ENCODE measurements at places on chromosomes 2 and 18.

- peak; percentile 44 for DNase-seq
These were observed 7.6 kb upstream of the SPDYA start for GRCh38 chr2:28802975-28803429.

GRCh38 chr2:73258913-73259215 lies 24.8 kb downstream of the CCT7 start:
- no peak for DNase-seq

DNA sequence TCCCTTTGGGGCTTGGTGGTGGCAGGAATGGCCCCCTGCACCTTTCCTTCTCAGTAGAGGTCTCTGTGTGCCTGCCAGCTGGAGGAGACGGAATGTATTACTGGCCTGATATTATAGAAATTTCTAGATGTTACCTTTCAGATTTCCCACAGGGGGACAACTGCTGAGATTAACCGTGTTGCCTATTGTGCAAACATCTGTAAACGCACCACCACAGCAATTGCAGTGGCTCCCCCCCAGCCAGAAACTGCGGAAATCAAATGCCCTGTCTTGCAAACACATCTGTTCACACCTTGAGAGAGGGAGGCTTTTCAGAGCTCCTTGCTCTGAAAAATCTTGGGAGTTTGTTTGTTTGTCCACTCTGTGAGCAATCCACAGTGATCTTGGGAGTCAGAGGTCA lies 270.0 kb upstream of the RAB12 start:
- DNase-seq, result no peak

- DNase-seq, result peak; percentile 62
These were observed 138.4 kb downstream of the OTX1 start for GRCh38 chr2:63189026-63189425.

DNA sequence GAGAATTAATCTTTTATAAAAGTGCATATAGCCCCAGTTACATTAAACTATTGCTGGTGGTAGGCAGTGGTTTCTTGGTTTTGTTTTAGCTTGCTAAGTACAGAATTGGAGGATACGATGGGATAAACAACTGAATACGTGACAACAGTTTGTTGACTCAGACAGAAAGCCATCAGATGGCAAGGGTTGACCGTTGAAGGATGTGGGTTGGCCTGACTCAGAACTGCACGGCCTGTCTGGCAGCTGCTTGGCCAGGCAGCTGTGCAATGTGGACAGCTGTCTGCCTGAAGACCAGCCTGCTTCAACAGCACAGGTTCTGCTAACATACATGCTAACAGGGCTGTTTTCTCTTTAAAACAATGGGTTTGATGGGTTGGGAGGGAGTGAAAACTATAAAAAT lies 46.6 kb downstream of the PRKRA start:
- peak; percentile 61 for DNase-seq

DNA sequence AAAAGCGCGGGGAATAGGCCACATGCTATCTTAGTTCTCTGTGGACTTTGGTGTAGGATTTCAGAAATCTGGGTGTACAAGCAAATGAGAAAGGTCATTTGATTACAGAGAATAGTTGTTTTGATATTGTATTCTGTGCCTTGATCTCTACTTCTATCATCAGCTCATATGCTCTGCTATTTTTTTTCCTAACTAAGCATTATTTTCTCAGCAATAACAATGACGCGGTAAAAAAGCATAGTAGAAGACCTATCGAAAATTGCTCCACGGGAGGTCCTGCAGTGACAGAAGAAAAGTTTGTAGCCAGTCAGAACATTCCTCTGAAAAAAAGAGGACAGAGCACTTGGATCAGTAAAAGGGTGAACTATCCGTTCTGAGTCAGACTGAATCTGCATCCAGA lies 2.8 kb upstream of the SETBP1 start:
- no peak for DNase-seq

GRCh38 chr2:196415384-196415783 lies 224.1 kb upstream of the CCDC150 start:
- no peak for DNase-seq

DNA sequence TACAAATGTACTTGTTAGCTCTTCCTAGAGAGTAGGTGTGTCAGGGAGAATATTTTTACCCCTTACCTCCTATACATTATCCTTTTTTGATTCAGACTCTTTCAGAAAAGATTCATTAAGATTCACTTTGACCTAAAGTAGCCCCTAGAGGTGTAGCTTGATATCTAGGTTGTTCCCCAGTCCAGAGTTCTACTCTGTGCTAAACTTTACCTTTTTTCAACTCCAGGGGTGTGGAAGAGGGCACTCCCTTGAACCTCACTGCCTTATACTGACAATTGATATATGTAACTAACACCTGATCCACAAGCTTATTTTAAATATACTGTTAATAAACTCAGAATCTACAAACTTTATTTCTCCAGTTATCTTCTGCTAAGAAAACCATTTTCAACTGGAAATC lies 30.0 kb downstream of the AFTPH start:
- DNase-seq, result no peak

GRCh38 chr2:55156326-55156725 lies 75.8 kb downstream of the CLHC1 start:
- DNase-seq, result no peak

GRCh38 chr2:185335879-185336278 lies 402.7 kb upstream of the FSIP2 start:
- DNase-seq, result no peak

- no peak for DNase-seq
These were observed 198.2 kb downstream of the CD8B2 start for GRCh38 chr2:106685180-106685897.

- DNase-seq, result no peak
These were observed 8.8 kb downstream of the RETREG2 start for GRCh38 chr2:219186754-219187456.

DNA sequence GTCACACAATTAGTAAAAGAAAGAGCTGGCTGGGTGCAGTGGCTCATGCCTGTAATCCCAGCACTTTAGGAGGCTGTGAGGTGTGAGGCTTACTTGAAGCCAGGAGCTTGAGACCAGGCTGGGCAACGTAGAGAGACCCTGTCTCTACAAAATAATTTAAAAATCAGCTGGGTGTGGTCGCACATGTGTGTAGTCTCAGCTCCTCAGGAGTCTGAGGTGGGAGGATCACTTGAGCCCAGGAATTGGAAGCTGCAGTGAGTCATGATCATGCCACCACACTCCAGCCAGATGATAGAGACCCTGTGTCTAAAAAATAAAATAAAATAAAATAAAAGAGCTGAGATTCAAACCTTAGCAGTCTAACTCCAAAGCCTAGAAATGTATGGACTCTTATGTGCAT lies 39.0 kb upstream of the NEDD4L start:
- no peak for DNase-seq

- no peak for DNase-seq
These were observed 40.5 kb downstream of the LONRF2 start for GRCh38 chr2:100281521-100282438.

DNA sequence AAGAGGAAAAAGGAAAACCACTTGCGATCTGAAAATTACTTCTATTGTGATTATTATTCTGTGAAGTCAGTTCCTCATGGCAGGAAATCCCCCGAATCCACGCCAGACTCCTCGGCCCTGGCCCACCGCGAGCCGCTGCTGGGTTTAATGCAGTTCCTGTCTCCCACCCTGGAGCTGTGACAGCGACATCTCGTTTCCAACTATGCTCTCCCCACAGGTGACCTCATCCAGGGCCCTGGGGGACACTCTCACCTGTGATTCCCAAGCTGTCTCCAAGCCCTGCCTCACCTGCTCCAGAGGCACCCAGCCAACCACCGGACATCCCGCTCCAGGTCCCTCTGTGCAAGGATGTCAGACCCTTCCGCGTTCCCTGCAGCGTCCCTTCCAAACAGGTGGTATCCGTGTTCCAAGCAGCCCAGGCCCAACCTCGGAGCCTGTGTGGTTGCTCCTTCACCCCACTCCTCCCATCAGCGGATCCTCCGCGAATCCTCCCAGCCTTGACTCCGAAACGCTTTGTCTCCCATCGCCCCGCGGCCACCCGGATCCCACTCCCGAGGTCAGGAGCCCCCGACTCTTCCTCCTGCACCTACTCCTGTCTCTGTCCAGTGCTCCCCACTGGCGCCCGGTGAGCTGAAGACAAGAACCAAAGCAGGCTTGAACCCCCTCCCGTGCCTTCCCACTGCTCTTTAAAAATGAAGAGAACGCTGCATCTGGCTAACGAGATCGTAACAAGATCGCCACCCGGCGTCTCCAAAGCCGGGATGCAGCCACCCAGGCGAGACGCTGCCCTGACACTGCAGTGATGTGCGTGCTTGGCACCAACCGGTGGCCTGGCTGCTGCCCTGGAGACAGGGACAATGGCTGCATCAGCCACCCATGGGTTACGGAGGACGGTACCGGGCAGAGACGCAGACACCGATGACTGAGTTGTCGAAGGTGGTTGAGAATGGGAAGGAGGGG lies 96.5 kb downstream of the NDUFA10 start:
- no peak for DNase-seq

- DNase-seq, result peak; percentile 69
These were observed 100.1 kb downstream of the WDPCP start for GRCh38 chr2:63488118-63488713.

GRCh38 chr18:58662118-58662517 lies 9.1 kb upstream of the MALT1 start:
- DNase-seq, result no peak

DNA sequence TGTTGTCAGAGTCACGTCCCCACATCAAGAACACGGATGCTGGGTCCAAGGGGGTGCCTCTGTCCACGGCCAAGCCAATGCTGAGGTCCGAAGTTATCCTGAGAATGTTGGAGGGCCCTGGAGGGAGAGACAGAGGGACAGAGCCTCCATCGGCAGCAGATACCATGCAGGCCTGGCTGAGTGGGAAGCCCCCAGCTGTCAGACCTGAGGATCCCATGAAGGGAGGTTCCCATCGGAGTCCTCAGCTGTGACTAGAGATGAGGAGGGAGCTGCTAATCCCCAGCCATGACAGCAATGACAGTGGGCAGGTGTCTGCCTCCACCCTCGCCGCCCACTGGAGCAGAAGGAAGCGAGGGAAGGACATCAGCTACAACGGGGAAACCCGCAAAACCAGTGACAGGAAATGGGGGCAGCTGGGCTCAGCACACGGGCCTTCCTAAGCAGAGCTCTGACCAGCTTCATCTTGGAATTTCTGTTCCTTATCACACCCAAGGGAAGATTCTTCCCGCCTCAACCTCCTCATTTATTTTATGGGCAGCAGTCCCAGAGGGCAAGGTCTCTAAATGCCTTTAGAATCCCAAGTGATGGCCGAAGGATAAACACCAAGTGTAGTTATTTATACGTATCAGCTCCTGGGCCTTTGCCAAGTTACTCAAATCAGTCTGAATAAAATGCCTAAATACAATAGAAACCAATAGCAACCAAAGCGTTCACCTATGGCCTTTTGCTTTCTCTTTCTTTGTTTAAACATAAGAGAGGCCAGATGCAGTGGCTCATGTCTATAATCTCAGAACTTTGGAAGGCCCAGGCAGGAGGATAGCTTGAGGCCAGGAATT lies 32.2 kb downstream of the FAM178B start:
- peak; percentile 68 for DNase-seq

GRCh38 chr2:172865422-172865821 lies 129.8 kb downstream of the RAPGEF4 start:
- DNase-seq, result peak; percentile 24

GRCh38 chr2:213751446-213751845 lies 467.2 kb downstream of the SPAG16 start:
- no peak for DNase-seq

DNA sequence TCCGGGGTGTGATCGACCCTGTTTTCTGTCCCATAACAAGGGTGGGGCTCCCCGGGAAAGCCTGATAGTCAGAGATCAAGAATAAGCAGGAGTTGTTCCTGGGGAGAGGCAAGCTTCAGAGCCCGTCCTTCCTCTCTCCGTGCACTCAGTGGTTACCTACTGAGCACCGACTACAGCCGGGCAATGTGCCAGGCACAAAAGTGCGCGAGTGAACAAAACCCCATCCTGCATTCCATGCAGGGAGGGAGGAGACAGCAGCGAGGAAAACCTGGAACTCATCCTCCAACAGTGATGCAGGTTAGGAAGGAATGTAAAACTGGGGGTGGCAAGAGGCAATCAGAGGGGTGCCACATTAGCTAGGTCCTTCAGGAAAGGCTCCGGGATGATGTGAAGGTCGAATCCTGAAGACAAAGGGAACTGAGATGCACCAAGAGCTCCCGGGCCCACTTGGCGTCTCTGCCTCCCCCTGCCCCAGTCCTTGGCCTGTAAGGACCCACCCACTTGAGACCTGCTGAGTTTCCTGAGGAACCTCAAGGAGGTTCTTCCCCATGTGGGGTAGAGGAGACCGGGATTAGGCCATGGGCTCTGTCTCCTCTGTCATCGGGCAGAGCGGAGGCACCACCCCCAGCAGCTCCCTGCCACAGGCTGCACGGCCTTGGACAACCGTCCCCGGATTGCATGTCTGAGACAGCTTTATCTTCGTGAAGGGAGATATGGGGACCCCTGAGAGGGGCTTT lies 198.2 kb downstream of the NDUFA10 start:
- no peak for DNase-seq

GRCh38 chr18:47895565-47896250 lies 34.8 kb downstream of the SMAD2 start:
- DNase-seq, result no peak

GRCh38 chr2:137535897-137536296 lies 428.4 kb upstream of the HNMT start:
- no peak for DNase-seq

DNA sequence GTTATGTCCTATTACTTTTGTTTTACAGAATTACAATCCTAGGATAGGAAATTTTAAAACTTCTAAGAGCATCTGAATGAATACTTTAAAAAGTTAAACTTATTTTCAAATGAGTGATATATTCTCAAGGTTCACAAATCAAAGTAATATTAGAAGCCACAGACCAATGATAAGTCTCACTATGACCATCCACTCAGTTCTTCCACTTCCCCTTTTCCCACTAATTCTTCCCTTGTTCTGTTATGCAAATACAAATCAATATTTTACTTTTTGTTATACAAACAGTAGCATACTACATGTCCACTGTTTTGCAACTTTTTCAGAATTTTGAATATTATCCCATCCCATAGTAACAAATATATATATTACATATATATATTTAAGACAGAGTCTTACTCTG lies 20.2 kb downstream of the USP37 start:
- DNase-seq, result no peak

GRCh38 chr2:89845532-89845931 lies 1154.1 kb downstream of the RPIA start:
- DNase-seq, result no peak

GRCh38 chr2:167333245-167333644 lies 445.0 kb downstream of the XIRP2 start:
- DNase-seq, result no peak

DNA sequence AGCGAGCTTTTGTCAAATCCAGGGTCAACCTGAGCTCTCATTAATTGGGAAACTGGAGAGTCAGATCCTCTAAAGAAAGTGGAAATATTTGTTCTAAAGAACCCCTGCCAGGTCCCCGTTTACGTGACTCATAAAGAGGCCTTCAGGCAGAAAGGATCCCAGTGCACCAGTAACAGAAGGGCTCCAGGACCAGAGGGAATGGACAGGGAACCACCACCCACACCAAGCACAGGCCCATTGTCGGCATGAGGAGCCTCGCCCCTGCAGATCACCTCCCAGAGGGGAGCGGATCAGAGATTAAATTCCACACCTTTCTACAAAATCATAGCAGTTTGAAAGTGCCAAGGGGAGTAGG lies 16.4 kb upstream of the C1QL2 start:
- no peak for DNase-seq
